Cardiac muscle cell (in vitro differentiated cells and primary cell): ENCODE measurements at places on chromosomes 12 and 14. TPM values are rescaled to one million over a fixed set of nuclear protein-coding genes. Genes with fewer than 3 reads are reported as not detected.

The DPF3 gene
- 25.9 and 32.9 TPM in 2 replicates for polyA plus RNA-seq

The KRT78 gene
- polyA plus RNA-seq: not detected in 2 replicates

The TMCC3 gene
- 0.79 and 1.0 TPM in 2 replicates for polyA plus RNA-seq

The DGLUCY gene
- polyA plus RNA-seq: 82.2 and 82.7 TPM in 2 replicates

The MYF5 gene
- not detected in 2 replicates for polyA plus RNA-seq

DNA sequence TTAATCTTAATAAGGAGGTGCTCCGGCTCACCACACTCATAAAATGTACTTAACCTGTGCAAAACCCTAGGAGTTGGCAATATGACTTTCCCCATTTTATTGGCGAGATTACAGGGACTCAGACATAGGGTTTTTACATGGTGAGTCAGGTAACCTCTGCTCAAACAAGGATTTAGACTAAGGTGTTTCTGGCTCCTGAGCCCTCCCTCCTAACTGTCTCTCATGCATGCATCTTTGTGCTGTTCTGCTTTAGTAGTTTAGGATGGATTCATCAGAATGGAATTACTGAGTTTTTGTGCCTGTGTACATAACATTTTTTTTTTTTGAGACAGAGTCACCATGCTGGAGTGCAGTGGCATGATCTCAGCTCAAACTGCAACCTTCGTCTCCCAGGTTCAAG is 993.3 kb upstream of the TMEM132C start:
- no peak for DNase-seq

GRCh38 chr12:28063355-28063880 is 90.9 kb upstream of the PTHLH start:
- DNase-seq: peak; percentile 50

DNA sequence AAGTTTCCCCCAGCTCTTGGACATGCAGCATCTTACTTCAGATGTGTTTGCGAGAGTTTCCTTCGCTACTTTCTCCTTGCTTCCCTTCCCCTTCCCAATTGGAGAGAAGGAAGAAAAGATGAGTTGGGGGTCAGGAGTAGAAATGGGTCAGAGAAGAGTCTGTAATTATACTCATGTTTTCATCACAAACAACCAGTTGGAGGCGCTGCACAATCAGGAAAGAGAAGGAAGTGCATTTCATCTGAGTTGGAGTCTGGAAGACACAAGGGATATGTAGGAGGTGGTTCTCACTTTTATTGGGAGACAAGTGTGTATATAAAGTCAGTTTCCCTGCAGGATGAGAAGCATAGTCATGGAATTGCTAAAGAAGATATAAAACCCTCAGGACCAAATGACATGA is 31.3 kb upstream of the VSX2 start:
- DNase-seq: no peak

DNA sequence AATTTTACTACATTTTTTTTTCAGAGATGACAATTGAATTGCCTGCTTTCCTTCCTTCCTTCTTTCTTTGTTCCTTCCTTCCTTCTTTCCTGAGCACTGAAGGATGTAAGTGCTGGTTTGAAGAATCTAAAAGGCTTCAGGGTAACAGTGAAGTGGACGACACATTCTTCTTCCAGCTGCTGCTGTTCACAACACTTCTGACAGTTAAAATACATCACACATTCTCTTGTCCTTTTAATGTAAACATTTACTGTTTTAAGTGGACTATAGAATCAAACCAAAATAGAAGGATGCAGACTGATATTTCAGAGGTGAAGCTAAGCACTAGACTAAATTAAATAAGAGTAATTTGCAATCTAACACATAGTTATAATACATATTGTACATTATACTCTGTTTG is 151.5 kb downstream of the MSRB3 start:
- no peak for DNase-seq

GRCh38 chr12:76003355-76003638 is 28.3 kb downstream of the PHLDA1 start:
- no peak for DNase-seq

DNA sequence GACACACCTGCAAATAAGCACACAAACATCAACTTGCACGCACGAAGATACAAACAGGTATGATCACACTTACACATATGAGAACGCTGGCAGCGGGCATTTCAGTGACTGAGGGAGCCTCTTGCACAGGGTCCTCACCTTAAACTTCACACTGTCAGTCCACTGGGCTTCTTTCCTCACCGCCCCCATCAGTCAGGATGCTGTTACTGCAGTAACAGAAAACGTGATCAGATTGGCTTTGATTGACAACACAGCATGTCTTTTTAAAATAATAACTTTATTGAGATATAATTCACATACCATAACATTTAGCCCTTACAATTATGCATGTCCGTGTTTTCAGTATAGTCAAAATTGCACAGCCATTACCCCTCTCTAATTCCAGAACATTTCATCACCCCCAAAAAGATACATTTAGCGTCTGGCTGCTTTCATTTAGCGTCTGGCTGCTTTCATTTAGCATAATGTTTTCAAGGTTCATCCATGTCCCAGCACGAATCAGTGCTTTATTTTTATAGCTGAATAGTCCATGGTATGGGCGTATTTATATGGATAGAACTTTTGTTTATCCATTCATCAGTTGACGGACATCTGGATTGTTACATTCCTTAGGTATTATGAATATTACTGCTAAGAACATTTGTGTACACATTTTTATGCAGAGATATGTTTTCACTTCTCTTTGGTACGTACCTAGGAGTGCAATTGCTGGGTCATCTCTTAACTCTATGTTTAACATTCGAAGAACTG is 8.4 kb downstream of the CCDC197 start:
- no peak for DNase-seq
